Activated CD4-positive, alpha-beta memory T cell treated with anti-CD3 and anti-CD28 coated beads for 36 hours (primary cell): ENCODE measurements at places on chromosomes 4 and X.
A peak's percentile ranks its signal among the peaks of the same experiment; 100 is the strongest.

- H3K27me3 ChIP-seq = no peaks in the 10 kb centered on the region
- H3K36me3 ChIP-seq = no peaks in the 10 kb centered on the region
- DNase-seq = no peak
- H3K4me1 ChIP-seq = peaks cover 2% of the 10 kb centered on the region
- H3K4me3 ChIP-seq = no peak overlapping the region
These were observed 2.9 kb upstream of the BGN start for GRCh38 chrX:153491918-153492317.

DNA sequence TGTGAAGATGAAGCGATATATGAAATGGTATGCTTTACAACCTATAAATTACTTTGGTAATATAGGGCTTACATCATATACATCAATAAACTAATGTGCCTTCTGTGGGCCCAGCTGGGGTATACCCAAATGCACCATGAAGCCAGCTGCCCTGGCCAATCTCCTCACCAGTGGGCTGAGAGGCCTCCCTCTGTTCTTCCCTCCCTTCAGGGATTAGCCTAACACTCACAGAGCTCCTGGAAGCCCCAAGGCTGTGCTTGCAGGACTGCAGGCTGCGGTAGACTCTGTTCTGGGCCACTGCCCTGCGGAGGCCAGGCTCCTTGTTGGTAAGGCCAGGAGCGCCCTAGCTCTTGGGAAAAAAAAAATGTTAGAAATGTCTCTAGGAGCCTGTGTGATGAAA is 33.9 kb downstream of the PAGE1 start:
- H3K4me1 ChIP-seq = no peaks in the 10 kb centered on the region
- H3K27me3 ChIP-seq = no peaks in the 10 kb centered on the region
- no peaks in the 10 kb centered on the region for H3K36me3 ChIP-seq
- no peak overlapping the region for H3K4me3 ChIP-seq
- no peak for DNase-seq
- no peak overlapping the region for H3K27ac ChIP-seq

GRCh38 chr4:153931804-153932203 is 142.9 kb upstream of the SFRP2 start:
- no peak overlapping the region for H3K27ac ChIP-seq
- no peaks in the 10 kb centered on the region for H3K36me3 ChIP-seq
- H3K27me3 ChIP-seq = peaks cover 21% of the 10 kb centered on the region
- H3K4me1 ChIP-seq = no peaks in the 10 kb centered on the region
- no peak for DNase-seq

- no peak overlapping the region for H3K4me3 ChIP-seq
- H3K27ac ChIP-seq = no peak overlapping the region
- H3K27me3 ChIP-seq = no peaks in the 10 kb centered on the region
- peaks cover 3% of the 10 kb centered on the region for H3K4me1 ChIP-seq
These were observed 342.4 kb downstream of the BCOR start for GRCh38 chrX:39755143-39756032.

DNA sequence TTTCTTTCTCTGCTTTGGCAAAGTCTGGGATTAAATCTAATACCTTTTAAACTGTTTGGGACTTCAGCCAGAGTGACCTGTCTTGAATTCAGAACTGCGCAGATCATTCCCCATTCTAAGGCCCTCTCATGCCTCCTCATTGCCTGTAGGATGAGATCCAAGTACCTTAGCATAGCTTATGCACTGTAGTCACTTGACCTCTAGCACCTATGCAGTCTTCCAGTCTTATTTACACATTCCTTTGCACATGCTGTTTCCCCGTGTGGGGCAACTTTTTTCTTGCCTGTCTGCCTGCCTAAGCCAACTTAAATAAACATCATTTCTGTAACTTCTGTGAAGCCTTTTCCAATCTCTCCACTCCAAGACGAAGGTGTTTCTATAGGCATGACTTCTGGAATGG is 68.4 kb downstream of the AR start:
- DNase-seq = no peak
- no peaks in the 10 kb centered on the region for H3K27me3 ChIP-seq

- no peak overlapping the region for H3K27ac ChIP-seq
- H3K36me3 ChIP-seq = no peaks in the 10 kb centered on the region
- DNase-seq = no peak
- no peaks in the 10 kb centered on the region for H3K4me1 ChIP-seq
- no peak overlapping the region for H3K4me3 ChIP-seq
- no peaks in the 10 kb centered on the region for H3K27me3 ChIP-seq
These were observed 929.7 kb downstream of the C4orf33 start for GRCh38 chr4:130025701-130026100.

- no peaks in the 10 kb centered on the region for H3K4me1 ChIP-seq
- no peak for DNase-seq
- H3K36me3 ChIP-seq = no peaks in the 10 kb centered on the region
- H3K27ac ChIP-seq = no peak overlapping the region
- no peak overlapping the region for H3K4me3 ChIP-seq
- H3K27me3 ChIP-seq = no peaks in the 10 kb centered on the region
These were observed 35.9 kb upstream of the AMELX start for GRCh38 chrX:11257290-11257689.

- peaks cover 20% of the 10 kb centered on the region for H3K4me1 ChIP-seq
- H3K27me3 ChIP-seq = peaks cover 14% of the 10 kb centered on the region
- H3K4me3 ChIP-seq = peak overlapping the region; percentile 35
- H3K36me3 ChIP-seq = no peaks in the 10 kb centered on the region
These were observed 106.2 kb downstream of the SMIM20 start for GRCh38 chr4:26020083-26020668.

DNA sequence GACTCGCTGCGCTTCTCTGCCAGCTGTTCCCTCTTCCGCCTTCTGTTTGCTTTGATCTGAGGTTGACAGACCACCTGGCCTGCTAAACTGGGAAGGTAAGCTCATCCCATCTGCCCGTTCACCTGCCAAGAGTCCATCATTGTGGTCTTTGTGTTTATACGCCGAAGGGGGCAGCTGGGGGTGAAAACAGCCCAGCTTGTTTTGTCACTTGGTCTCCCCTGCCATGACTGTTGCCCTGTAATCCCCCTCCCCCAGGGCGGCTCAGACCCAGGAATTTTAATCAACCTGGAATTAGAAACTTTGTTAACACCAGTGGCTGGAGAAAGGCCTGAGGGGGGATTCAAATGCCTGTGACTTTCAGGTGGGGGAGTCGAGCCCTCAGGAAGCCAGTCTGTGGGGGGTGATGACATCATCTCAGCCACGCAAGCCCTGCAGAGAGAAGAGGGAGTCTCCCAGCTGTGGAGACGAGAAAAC is 333.3 kb downstream of the BCOR start:
- H3K4me3 ChIP-seq = no peak overlapping the region
- H3K27me3 ChIP-seq = no peaks in the 10 kb centered on the region
- H3K27ac ChIP-seq = no peak overlapping the region
- H3K4me1 ChIP-seq = peaks cover 24% of the 10 kb centered on the region
- no peak for DNase-seq
- no peaks in the 10 kb centered on the region for H3K36me3 ChIP-seq

DNA sequence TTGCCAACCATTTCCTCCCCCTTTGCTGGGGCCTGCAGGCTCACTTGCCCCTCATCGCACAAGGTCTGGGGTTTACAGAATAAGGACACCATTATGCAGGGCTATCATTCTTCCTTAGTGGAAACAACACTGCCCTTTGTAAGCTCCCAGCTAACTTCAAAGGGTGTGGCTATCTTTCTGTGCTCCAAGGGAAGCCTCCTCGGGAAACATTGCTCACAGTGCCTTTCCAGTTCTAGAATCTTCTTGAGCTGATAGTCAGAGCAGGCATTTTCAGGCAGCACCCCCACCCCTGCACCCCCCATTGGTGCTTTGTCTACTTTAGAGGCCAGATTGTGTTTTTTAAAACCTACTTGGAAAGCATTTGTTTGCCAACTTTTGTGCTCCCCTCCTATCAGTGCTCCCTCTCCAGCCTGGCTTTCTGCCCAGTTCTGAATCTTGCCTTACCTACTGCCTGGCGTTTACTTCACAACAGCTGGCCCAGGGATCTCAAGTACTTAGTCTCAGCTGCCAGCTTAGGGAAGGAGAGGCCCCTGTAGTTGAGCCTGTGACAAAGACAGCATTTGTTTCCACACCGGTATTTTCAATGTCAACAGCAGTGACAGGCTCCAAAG is 53.5 kb downstream of the PLAC1 start:
- peaks cover 9% of the 10 kb centered on the region for H3K27me3 ChIP-seq
- no peaks in the 10 kb centered on the region for H3K36me3 ChIP-seq
- H3K27ac ChIP-seq = no peak overlapping the region
- peaks cover 4% of the 10 kb centered on the region for H3K4me1 ChIP-seq

- H3K4me3 ChIP-seq = no peak overlapping the region
- no peaks in the 10 kb centered on the region for H3K27me3 ChIP-seq
- no peak for DNase-seq
- H3K36me3 ChIP-seq = peaks cover 7% of the 10 kb centered on the region
- no peak overlapping the region for H3K27ac ChIP-seq
These were observed 32.8 kb downstream of the CLDN2 start for GRCh38 chrX:106952988-106953387.
